ENCODE measurements at places on chromosomes 13 and 19.
A peak's percentile ranks its signal among the peaks of the same experiment; 100 is the strongest.

DNA sequence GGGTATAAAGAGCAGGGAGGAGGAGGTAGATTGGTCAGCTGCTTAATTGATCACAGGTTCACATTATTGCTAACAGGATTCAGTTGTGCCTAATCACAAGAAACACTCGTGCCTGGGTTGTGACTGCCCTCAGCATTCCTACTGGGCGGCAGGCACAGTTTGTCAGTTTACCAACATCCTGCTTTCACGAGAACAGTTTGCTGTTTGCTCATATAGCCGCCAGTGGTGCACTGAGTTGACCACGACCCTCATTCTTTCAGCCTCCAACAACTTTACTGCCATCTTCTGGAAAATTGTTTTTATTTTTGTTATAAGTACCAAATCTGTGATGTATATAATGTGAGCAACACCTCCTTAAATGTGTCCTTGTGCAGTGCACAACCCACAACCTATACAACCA is 16.2 kb upstream of the IFT88 start:
- DNase-seq, result no peak

- DNase-seq, result peak; percentile 70
These were observed 7.9 kb downstream of the LIPE start for GRCh38 chr19:42419309-42419708.

DNA sequence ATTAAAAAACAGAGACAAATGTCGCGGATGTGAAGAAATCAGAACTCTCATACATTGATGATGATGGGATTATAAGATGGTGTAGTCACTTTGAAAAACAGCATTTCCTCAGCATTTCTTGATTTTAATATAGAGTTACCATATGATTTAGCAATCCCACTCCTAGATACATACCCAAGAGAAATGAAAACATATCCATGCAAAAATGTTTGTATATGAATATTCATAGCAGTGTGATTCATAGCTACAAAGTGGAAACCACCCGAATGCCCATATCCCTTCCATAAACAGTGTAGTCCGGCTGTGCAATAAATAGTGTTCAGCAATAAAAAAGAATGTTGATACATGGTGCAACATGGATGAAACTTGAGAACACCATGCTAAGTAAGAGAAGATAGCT is 44.6 kb downstream of the DPY19L3 start:
- DNase-seq, result no peak

DNA sequence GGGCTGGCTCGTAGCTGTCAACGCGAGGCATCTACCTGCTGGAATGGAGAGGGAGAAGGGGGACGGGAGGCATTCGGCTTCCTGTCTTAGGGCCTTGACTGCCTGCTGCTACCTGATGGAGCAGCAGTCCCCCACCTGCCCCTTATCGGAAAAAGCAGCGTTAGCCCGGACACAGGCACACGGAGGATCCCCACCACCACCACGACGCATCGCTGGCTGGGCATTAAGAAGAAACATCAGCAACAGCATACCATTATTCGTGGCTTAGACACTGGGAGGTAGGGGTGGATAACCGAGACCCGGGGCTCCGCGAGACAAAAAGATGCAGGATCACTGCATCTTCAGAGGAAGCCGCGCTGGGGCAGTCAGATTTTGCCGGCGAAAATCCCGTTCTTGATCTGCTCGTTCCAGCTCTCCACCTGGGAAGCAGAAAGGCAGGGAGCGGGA is 1.1 kb downstream of the COX6B2 start:
- no peak for DNase-seq

GRCh38 chr13:113936166-113936965 is 37.5 kb downstream of the C13orf46 start:
- DNase-seq, result peak; percentile 19

DNA sequence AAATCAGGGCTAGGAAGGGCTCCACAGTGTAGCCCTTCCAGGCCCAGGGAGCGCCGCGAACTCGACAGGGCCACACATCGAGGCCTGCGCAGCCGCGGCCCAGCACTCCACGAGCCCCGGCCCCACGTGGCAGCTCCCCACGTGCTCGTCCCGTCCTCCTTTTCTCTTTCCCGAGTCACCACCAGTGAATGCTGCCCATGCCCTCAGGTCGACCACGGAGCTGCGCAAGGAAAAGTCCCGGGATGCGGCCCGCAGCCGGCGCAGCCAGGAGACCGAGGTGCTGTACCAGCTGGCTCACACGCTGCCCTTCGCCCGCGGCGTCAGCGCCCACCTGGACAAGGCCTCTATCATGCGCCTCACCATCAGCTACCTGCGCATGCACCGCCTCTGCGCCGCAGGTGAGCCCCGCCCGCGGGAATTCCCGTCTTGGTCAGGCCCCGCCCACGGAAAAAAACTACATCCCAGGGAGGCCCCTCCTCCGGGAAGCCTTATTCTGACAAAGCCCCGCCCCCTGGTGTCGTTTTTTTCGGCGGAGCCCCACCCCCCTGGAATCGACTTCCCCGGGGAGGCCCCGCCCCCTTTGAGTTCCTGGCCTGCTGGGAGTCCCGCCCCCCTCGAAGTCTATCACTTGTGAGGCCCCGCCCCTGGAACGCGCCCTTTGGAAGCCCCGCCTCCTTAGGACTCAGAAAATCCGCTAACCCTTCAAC is 7.0 kb downstream of the HIF3A start:
- peak; percentile 74 for DNase-seq

GRCh38 chr19:604355-604754 is 14.7 kb downstream of the HCN2 start:
- no peak for DNase-seq
